B cell (primary cell): ENCODE measurements at places on chromosomes 13 and 19. TPM values are rescaled to one million over a fixed set of nuclear protein-coding genes. Genes with fewer than 3 reads are reported as not detected.

TSKS gene
- 0.15 and 0.56 TPM in 2 replicates for total RNA-seq

DNA sequence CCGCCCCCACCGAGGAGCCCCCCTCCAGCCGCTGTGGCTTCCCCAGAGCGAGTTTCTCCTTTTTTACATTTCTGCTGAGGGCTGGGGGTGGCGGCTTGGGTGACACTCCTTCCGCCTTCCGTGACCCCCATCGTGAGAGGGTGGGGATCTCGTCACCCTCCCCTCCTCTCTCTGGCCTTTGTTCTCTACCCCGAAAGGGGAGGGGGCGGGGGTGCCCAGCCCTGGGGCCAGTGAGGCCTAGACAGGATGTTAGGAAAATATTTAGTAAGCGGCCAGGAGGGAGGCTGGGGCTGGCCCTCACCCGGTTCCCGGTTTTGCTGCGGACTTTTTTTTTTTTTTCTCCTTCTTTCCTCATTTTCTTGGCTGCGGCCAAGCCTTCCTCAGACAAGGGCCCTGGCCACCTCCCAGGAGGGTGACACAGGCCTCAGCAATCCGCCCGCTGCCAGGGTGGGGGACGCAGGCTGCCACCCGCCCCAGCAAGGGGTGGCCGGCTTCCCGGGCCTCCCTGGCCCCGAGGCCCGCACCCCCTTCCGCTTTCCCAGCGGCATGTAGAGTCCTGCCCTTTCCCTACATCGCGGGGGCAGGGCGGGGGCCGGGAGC lies 3.9 kb downstream of the MIDN start:
- peak; percentile 82 for DNase-seq

CLIP3 gene
- total RNA-seq = 1.3 and 1.8 TPM in 2 replicates

DNA sequence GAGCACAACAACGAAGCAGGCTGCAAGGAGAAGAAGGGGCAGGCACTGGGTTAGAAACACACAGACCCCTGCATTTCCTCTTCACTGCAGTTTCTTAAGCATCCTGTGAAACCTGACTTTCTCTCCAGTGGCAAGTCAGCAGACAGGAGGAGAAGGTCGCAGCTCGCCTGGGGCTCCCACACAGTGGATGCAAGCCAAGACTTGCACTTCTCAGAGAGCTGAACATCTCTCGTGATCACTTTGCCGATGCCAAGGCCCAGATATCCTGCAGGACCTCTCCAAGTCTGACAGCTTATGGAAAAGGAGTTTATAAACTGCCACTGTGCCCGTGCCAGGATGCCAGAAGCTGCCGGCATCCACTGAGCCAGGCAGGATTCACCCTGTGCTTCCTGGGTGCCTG lies 18.4 kb downstream of the TMEM272 start:
- DNase-seq = no peak

DNA sequence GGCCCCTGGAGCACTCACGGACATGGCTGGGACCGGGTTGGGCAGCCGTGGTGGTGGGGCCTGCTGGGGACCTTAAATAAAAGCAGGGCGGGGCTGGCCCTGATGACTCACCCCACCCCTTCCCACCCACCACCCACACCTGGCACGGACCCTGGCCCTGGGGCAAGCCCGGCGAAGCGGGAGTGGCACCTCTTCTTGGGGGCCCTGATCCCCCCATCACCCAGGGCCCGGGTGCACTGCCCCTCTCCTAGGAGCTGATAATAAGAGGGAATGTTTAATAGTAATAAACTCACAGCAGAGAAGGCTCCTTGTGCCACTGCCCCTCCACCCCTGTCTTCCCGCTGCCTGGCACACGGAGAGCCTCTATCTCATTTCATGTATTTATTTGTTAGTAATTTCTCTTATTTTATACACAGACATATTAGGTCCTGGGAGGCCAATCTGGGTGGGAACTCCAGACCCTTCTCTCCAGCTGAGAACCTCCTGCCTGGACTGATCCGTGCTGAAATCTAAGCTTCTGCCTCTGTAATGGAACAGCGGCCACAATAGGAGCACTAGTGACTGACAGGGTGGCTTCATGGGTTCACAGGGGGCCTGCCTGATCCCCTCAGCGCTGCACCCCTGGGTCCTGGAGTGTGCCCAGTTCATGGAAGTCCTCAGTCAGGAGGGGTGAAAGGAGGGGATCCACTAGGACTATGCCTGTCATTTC lies at the start of gene LGALS7:
LGALS7 (minus strand) TSS at position 49 of the 709 bp plus-strand sequence; CDS start at position 24, 25 bp downstream.
- DNase-seq = no peak

AMER2 gene
- not detected in 2 replicates for total RNA-seq

DNA sequence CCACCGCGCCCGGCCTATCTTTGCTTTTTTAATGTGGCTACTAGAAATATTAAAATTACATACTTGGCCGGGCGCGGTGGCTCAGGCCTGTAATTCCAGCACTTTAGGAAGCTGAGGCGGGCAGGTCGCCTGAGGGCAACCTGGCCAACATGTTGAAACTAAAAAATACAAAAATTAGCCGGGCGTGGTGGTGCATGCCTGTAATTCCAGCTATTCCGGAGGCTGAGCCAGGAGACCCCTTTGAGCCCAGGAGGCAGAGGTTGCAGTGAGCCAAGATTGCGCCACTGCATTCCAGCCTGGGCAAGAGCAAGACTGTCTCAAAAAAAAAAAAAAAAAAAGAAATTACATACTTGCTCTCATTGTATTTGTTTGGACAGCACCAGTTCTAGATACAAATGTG lies 34.8 kb upstream of the DPRX start:
- DNase-seq = no peak

SIGLEC6 gene
- total RNA-seq = 21.2 and 28.9 TPM in 2 replicates

DNA sequence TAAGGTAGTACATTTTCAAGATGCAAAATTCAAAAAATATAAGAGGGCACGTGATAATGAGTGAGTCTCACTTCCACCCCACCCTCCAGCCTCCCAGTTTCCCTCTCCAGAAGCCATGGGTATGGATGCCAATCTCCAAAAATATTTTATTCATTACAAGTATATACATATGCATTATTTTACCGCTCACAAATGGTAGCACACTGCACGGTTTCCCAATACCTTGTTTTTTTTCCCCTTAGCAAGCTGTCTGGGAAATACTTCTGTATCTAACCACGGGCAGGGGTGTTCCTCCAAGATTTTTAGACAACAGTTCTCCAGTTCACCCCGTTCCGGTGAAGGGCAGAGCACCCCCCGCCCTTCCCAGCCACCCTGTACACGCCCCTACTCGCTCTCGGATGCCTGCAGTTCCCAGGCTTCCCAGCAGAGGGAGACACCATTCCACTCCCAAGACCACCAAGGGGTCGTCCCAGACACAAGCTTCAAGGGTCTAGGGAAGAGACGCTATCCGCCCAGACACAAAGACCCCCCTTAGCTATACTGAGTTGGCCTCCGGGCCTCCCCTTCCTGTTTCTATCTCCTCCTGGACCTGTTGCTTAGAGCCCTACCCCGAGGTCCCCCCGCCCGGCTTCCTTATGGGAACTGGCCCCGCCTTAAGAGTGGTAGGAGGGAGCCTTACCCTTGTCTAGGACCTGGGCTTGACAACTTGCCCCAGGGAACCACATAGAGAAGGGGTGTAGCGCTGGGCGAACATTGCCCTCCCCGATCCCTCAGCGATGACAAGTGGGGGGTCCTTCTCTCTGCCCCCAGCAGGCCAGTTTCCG lies 1.1 kb upstream of the FXYD3 start:
- DNase-seq = peak; percentile 80

CEACAM7 gene
- not detected in 2 replicates for total RNA-seq

GRCh38 chr13:73731564-73731963 lies 402.6 kb downstream of the KLF12 start:
- no peak for DNase-seq

- no peak for DNase-seq
Observed at GRCh38 chr19:35006342-35006998, 6.3 kb downstream of the GRAMD1A start.

DNA sequence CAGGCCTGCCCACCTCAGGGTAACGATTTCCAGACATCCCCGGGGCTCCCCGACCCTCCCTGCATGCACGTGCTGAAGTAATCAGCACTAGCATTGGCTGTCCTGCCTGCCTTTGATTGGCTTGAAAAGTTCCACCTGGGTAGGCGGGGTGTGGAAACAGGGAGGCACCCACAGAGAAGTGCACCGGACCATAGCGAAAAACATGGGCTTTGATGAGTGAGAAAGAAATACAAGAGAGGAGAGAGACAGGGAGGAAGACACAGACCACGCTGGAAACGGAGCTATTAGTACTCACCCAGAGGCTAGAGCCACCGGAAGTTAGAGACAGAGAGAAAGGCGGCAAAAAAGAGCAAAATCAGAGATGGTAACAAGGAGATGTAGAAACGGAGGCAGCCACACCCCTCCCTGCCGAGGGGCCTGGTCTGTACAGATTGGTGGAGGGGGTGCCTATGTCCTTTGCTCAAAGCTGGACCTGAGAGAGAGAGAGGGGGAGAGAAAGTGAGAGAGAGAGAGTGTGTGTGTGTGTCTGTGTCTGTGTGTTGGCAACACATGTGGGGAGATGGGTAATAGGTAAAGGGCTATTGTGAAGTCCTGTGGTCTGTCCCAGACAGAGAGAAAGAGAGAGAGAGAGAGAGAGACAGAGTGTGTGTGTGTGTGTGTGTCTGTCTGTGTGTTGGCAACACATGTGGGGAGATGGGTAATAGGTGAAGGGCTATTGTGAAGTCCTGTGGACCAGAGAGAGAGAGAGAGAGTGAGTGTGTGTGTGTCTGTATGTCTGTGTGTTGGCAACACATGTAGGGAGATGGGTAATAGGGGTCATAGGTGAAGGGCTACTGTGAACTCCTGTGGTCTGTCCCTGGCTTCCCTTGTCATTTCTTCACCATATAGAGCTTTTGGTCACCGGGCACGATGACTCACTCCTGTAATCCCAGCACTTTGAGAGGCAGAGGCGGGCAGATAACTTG lies 2.9 kb downstream of the CGB3 start:
- no peak for DNase-seq

FFAR2 gene
- 0.15 TPM in 1 of 2 replicates, not detected in the other for total RNA-seq

DNA sequence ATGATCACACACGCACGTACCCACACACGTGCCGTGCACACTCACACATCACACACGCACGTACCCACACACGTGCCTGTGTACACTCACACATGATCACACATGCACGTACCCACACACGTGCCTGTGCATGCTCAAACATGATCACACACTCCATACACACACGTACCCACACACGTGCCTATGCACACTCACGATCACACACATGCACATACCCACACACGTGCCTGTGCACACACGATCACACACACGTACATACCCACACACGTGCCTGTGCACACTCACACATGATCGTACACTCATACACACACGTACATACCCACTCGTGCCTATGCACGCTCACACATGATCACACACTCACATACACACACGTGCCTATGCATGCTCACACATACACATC lies 86.8 kb downstream of the RAB20 start:
- no peak for DNase-seq

GRCh38 chr13:90500569-90500968 lies 846.9 kb upstream of the MIR17HG start:
- DNase-seq = no peak

DNA sequence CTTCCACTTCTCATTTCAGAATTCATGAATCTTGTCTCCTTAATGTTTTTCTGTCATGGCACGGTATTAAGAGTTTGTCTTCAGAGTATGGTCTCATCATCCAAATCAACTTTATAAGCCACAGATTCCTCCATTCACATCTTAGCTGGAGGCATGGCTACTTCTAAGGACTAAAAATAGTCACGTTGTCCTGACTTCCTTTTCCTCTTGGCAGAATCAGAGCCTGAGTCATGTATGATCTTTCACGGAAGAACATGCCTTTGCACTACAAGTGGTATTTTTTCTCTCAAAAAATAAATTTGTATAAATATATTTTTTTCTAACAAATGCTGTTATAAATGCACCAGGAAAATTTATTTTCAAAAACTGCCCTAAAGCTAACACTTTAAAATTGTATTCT lies 71.4 kb downstream of the ALOX5AP start:
- no peak for DNase-seq

ZNF528 gene
- 69.2 and 71.8 TPM in 2 replicates for total RNA-seq

- DNase-seq = no peak
Observed at GRCh38 chr13:34076319-34076718, 258.4 kb downstream of the RFC3 start.

DNA sequence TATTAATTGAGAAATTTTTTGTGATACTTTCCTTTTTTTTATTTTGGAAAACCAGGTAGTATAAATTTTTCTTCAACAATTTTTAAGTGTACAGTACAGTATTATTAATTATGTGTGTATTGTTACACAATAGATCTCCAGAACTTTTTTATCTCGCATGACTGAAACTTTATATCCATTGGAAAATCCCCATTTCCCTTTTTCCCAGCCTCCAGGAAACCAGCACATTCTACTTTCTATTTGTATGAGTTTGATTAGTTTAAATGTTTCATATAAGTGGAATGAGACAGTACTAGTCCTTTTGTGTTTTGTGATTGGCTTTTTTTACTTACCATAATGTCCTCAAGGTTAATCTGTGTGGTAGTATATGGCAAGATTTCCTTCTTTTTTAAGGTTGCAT lies 399.5 kb upstream of the ARGLU1 start:
- DNase-seq = no peak

DNA sequence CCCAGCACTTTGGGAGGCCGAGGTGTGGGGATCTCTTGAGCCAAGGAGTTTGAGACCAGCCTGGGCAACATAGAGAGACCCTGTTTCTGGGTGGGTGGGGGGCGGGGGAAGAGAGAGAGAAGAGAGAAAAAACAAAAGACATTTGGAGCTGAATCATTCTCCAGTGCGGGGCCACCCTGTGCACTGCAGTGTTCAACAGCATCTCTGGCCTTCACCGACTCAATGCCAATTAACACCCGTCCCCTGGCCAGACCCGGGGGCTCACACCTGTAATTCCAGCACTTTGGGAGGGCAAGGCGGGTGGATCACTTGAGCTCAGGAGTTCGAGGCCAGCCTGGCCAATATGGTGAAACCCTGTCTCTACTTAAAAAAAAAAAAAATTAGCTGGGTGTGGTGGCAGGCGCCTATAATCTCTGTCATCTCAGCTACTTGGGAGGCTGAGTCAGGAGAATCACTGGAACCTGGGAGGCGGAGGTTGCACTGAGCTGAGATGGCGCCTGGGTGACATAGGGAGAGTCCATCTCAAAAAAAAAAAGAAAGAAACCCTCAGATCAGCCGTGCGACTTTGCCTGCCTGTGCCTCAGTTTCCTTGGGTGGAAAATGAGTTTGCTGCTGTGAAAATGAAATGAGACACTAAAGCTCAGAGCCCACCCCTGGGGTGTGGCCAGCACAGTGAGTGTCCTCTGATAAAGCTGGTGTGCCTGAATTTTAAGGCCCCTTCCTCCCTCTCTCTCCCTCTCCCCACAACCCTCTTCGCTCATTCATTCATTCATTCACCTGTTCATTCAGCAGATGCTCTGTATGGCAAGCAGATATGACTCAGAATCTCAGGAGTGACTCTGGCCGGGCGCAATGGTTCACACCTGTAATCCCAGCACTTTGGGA lies 6.4 kb downstream of the KLF2 start:
- peak; percentile 54 for DNase-seq

GRCh38 chr13:50511877-50512341 lies 331.6 kb downstream of the DLEU7 start:
- DNase-seq = peak; percentile 69

COL4A1 gene
- not detected in 2 replicates for total RNA-seq

GRCh38 chr13:84500016-84500415 lies 617.7 kb upstream of the SLITRK1 start:
- DNase-seq = no peak

IL12RB1 gene
- total RNA-seq = 24.5 and 24.8 TPM in 2 replicates

GRCh38 chr13:33639626-33640080 lies 178.3 kb upstream of the RFC3 start:
- no peak for DNase-seq

KIR2DL3 gene
- not detected in 2 replicates for total RNA-seq
